GM23248 (cell line): ENCODE measurements at places on chromosomes 3 and 15.

DNA sequence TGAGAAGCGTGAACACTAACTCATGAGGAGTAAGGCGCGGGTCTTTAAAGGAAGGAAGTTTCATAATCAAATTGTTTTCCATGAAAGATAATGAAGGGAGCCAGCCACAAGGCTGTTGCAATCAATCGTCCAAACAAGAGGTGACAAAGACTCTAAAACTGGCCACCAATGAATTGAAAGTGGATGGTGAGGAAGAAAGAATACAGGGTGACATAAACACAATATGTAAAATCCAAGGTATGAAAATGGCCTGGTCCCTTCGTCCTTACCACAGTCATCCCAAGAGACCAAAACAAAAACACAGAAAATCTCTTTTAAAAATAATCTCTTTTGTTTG lies 12.0 kb downstream of the CD86 start:
- DNase-seq: no peak

DNA sequence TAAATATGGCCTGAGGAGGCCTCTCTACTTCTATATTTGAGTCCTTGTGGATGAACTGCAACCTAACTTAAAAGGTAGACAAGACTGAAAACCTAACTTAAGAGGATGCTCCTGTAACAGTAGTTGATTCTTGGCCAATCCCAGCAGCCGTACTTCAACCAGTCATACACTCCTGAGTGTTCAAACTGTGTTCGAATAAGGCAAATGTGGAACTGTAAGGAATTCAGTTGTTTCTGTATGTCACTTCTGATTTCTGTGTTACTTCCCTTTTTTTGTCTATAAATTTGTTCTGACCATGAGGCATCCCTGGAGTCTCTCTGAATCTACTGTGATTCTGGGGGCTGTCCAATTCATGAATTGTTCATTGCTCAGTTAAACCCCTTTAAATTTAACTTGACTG lies 20.5 kb downstream of the GALK2 start:
- DNase-seq: no peak

GRCh38 chr15:65731926-65732325 lies 60.2 kb downstream of the DENND4A start:
- DNase-seq: peak; percentile 33

GRCh38 chr15:90099072-90099867 lies 3.0 kb downstream of the IDH2 start:
- DNase-seq: no peak

- DNase-seq: no peak
Observed at GRCh38 chr3:135719449-135719848, 246.1 kb upstream of the PPP2R3A start.

- DNase-seq: no peak
Observed at GRCh38 chr3:189458528-189458927, 172.7 kb upstream of the TP63 start.

GRCh38 chr3:195462308-195462610 lies 19.4 kb upstream of the ACAP2 start:
- DNase-seq: no peak

GRCh38 chr15:31452595-31453557 lies 126.2 kb downstream of the KLF13 start:
- no peak for DNase-seq

DNA sequence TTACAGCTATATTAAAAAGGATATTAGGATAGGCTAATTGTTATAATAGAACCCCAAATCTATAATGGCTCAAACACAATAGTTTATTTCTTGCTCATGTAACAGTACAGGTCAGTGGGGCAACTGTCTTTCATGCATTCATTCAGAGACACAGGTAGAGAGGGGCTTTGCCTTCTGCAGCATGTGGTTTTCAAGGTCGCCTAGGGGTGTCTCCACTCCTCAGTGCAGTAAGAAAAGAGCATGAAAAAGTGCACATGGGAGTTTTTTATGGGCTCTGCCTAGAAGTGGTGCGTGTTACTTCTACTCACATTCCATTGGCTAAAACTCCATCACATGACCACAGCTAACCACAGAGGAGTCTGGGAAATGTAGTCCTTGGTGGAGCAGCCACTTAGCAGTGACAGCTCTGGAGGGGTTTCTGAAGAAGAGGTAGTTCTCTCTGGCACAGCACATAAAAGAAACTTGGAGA lies 1.8 kb downstream of the ZBTB38 start:
- DNase-seq: peak; percentile 79

GRCh38 chr3:101847328-101847727 lies 2.0 kb upstream of the NFKBIZ start:
- no peak for DNase-seq

GRCh38 chr3:131948806-131949205 lies 86.0 kb downstream of the CPNE4 start:
- DNase-seq: no peak

GRCh38 chr3:52456169-52456799 lies 880 bp downstream of the NISCH start:
- peak; percentile 62 for DNase-seq

GRCh38 chr3:197339841-197340520 lies 41.6 kb upstream of the DLG1 start:
- peak; percentile 71 for DNase-seq

DNA sequence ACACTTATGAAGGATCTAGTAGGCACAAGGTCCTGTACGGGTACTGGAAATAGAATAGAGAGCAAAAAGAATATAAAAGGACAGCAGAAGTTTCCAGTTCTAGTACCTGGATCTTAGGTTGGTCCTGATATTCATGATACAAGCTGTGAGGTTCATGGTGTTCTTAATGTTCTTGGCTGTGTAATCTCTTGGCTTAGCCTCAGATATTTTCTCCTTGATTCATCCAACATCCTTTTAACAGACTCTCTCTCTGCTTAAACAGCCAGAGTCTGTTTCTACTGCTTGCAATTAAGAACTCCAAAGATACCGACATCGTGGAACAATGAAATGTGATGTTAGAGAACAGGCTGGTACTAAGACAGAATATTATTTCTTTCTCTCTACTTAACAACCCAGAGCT lies 49.9 kb downstream of the CNTN3 start:
- DNase-seq: peak; percentile 54

DNA sequence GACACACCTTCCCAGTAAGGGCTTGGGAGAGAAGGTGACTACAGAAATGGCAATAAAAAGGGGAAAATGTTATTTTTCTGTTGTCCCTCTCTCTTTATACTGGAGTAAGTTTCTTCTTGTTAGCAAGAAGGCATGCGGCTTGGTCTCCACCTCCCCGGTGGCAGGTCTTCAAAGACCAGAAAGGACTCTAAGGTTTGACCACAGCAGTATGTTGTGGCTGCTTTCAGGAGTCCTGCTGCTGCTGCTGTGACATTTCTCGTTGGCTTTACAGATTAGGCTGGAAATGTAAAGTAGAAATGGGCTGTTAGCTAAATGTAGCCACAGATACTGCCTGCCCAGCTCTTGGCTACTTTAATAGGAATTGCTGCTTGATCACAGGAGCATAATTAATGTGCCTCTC lies 175.8 kb upstream of the ZBTB20 start:
- no peak for DNase-seq

- peak; percentile 56 for DNase-seq
Observed at GRCh38 chr3:150286390-150287147, 121.5 kb upstream of the TSC22D2 start.

GRCh38 chr3:5202222-5202621 lies 14.7 kb downstream of the EDEM1 start:
- DNase-seq: peak; percentile 75

- peak; percentile 26 for DNase-seq
Observed at GRCh38 chr3:107668963-107669362, 146.2 kb downstream of the BBX start.

DNA sequence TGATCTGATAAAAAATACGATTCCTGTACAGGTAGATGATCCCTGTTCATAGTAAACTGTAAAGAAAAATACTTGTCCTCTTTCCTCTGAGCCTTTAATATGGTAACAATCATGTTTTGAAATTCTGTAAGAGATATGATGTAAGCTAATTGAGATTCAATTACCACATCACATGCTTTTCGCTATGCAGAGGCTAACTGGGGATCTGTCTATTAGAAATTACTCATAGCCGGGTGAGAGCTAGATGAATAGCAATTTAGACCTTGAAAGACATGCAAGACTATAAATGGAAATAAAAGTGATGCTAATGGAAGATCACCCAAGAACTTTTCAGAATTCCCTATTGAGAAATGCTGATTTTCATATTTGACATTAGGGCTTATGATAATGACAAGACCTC lies 579.9 kb upstream of the ZNF717 start:
- DNase-seq: peak; percentile 39

DNA sequence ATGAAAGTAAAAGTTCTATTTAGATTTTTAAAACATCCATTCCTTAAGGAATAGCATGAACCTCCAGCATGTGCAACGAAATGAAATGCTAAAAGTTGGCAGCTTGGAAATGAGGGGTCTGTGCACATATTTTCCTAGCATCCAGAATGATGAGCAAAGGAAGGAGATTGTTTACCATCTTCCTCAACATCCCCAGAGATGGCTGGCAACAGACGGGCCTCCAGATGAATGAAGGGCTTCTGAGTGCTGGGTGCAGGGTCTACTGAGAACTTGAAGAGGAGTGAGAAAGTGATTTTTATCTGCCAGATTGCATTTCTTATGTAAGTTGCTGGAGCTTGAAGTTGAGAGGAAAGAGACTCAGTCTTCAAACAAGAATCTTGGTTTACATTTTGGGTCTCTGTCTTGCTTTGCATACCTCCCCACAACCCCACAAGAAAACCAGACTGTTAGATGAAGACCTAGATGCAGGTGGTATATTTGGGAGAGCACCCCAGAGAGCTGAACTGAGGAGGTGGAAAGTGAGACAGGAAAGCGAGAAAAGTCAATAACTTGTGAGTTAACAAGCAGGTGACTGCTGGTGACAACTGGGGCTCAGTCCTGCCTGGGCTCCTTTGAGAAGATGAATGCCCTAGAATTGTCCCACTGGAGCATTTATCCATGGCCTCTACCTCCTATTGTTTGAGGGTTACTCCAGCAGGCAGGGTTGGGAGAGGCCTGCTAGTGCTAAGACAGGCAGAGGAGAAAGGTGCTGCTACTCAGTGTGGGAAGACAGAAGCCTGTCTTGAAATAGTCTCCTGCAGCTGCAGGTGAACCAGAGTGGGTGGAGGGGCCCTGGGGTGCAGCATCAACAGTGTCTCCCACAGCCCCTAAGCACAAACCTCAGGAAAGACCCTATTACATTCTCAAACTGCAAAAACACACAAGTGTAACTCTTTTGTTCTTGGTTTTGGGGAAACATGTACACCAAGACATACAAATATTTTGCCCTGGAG lies 10.5 kb upstream of the CCK start:
- DNase-seq: no peak

DNA sequence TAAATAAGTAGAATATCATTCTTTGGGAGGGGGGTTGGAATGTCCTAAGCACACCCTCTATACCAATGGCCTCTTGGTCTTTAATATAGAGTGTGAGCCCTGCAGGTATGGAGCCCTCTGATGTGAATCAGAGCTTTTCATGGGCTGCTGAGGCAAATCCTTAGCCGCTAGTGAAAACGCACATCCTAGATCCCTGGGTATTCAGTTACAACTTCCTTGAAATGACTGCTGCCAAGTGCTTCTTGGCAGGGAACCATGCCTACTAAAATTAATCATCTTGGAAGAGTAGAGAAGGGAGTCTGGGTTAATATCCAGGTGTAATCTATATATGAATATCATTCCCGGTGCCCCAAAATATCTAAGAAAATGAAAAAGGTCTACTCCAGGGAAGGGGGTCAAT lies 109.1 kb downstream of the POLQ start:
- DNase-seq: no peak

DNA sequence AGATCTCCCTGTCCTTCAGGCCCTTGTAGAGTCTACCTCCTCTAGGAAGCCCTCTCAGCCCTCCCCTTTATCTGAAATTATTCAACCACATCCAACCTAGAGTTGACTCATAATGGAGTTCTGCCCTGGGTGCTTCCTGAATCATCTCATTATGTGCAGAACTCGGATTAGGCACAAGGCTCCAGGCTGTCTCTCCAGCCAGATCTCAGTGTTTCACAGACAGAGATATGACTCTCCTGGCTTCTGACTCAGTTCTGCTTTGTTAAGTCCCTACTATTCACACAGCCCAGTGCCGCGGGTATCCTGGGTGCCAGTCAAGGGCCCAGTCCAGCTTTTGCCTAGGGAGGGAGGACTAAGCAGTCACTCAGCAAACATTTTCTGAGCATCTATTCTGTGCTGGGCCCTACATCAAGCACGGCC lies 9.3 kb downstream of the STRA6 start:
- peak; percentile 98 for DNase-seq

- no peak for DNase-seq
Observed at GRCh38 chr3:101529816-101530685, 17.0 kb upstream of the SENP7 start.

GRCh38 chr3:49718858-49719213 lies 648 bp downstream of the AMIGO3 start:
- DNase-seq: no peak

- DNase-seq: peak; percentile 82
Observed at GRCh38 chr3:149703466-149703865, 45.6 kb upstream of the WWTR1 start.

DNA sequence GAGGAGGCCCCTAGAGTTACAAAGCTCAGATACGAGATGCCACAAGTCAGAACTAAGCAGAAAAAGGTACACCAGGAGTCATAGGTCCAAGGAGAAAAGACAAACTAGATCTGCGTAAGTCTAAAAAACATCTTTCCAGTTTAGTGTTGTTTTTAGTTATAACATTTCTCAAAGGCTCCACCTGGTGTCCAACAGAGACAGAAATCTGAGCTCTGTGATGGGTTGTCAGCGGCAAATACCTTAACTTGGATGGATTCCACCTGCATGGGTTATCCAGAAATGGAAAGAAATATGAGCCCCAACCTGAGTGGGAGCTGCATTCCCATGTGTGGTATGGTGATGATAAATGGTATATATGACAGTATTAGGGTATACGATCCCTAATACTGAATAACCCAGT lies 238.6 kb upstream of the CHRM5 start:
- DNase-seq: peak; percentile 15

DNA sequence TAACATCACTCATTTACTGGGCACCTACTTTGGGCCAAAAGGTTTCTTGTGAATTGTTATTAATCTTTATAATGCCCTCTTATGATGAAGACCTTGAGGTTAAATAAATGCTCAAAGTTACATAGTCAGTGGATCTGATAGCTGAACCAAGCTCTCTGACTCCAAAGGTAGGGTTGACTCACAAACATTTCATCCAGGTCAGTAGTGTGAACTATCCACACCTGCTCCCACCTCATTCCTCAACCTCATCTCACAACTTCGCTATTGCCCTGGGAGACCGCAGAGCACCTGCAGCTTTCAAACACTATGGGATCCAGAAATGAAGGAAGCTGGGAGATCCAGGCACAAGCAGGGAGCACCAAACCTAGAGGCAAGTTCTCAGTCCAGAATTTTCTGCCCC lies 93.8 kb upstream of the FGF12 start:
- no peak for DNase-seq

DNA sequence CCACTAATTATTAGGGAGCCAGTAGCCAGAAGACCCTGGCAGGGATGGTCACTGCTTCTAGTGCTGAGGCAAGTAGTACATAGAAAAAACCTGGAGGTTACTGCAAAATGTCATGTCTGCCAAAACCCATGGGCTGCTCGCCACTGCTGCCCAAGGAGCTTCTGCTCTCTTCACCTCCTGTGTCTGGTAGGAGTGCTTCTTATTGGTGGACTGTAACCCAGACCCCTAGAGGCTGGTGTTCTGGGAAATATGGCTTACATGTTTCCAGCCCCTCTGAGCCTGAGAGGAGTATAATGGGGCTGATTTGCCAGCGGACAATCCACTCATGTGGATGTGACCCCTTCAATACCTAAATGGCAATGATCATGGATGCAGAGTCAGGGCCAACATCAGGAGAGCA lies 286.4 kb downstream of the EPHB1 start:
- no peak for DNase-seq
